ENCODE measurements at places on chromosomes 2 and 18.
A peak's percentile ranks its signal among the peaks of the same experiment; 100 is the strongest.

GRCh38 chr2:159963700-159964099 lies 98.7 kb downstream of the PLA2R1 start:
- DNase-seq = no peak

DNA sequence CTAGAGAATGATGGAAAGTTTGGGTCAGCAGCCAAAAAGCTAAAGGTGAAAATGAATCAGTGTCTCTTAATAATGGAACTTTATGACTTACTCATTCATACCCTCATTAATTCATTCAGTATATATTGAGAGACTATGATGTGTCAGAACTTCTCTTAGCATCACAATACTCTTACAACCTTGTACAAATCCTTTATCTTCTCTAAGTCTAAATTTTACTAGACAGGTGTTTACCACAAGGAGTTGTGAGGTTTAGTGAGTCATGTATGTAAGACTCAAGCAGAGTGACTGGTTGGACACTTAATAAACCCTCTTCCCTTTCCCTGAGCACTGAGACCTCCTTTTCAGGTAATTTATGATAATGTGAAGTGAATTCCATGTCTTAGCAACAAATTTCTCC lies 129.6 kb downstream of the PPP1R1C start:
- DNase-seq = no peak

GRCh38 chr2:212177724-212178123 lies 360.9 kb downstream of the ERBB4 start:
- peak; percentile 20 for DNase-seq

- peak; percentile 41 for DNase-seq
Measured at GRCh38 chr2:201444746-201445465, 6.4 kb downstream of the TRAK2 start.

- DNase-seq = peak; percentile 97
Measured at GRCh38 chr2:160920791-160921303, 239.4 kb upstream of the TANK start.

- peak; percentile 27 for DNase-seq
Measured at GRCh38 chr2:54228945-54229344, 27.1 kb downstream of the TSPYL6 start.

GRCh38 chr2:118766871-118767270 lies 80.6 kb downstream of the EN1 start:
- DNase-seq = no peak

- DNase-seq = peak; percentile 9
Measured at GRCh38 chr2:194545978-194546377, 1111.0 kb upstream of the SLC39A10 start.

DNA sequence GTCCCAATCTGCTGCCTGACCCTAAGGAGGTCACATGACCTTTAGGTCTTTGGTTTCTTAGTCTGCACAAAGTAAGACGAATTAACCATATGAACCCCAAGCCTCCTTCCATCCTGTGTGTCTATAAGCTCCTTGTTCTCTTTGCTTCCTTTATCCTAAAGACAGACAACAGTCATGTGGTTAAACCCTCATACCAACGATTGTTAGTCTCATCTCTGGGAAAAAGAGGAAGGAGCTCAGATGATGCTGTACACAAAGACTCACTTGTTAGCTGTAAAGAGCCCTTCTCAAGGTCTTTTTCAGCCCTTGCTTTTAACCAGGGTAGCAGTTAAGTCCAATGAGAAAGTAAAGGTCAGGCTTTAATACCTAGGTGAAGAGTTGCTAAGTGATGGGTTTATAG lies 443.7 kb downstream of the TNS1 start:
- DNase-seq = no peak
